MM.1S (cell line): ENCODE measurements at places on chromosomes 16 and 17.

DNA sequence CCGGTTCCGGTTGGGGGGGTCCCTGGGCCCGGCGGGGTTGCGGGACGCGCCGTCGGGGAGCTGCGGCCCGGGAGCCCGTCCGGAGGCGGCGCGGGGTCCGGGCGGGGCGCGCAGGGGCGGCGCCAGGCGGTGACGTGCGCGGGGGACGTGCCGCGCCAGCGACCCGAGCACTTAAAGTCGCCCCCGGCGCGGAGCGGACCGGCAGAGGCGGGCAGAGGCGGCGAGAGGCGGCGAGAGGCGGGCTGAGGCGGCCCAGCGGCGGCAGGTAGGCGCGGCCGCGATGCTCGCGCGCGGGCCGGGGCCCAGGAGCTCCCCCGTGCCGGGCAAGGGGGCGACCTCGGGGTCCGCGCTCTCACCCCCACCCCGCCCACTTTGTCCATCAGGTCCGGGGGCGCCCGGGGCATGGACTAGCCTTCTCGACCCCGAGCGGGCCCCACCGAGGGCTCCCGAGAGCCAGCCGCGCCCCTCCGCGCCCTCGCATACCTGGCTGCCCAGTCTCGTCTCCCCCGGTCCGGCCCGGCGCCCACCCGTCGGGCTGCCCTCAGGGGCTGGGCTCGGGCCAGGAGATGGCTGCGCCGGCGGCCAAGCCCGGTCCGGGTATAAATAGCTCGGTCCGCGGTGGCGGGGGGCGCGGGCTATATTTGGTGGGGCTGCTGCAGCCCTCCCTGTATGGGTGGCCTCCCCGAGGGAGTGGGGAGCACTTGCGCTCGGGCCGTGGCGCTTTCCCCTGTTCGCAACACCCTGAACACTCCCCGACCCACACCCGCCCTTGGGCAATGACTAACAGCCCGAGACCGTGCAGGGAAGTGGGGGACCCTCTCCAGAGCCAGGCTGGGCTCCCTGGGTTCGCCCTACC lies at the start of gene SLC16A3:
TSS of gene SLC16A3 (plus strand) at position 201 of the 856 bp plus-strand sequence. CDS start 6,967 bp downstream, outside the sequence.
- DNase-seq = peak; percentile 46

DNA sequence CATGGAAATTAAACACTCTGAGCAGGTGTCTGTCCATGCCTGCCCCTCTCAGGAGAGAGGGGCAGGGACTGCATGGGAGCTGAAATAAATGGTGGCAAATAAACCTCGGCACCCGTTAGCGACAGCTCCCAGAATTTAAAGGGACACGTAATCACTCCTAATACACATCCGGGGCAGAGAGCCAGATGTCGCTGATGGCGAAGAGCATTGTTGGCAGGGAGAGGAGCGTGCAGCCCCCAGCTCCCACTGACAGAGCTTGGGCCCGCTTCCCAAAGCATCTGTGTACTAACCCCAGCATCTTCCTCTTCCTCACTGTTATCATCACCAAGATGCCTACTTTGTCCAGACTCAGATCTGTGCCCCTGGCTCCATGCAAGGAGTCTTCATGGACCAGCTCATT lies 85.8 kb downstream of the IRX5 start:
- DNase-seq = no peak

DNA sequence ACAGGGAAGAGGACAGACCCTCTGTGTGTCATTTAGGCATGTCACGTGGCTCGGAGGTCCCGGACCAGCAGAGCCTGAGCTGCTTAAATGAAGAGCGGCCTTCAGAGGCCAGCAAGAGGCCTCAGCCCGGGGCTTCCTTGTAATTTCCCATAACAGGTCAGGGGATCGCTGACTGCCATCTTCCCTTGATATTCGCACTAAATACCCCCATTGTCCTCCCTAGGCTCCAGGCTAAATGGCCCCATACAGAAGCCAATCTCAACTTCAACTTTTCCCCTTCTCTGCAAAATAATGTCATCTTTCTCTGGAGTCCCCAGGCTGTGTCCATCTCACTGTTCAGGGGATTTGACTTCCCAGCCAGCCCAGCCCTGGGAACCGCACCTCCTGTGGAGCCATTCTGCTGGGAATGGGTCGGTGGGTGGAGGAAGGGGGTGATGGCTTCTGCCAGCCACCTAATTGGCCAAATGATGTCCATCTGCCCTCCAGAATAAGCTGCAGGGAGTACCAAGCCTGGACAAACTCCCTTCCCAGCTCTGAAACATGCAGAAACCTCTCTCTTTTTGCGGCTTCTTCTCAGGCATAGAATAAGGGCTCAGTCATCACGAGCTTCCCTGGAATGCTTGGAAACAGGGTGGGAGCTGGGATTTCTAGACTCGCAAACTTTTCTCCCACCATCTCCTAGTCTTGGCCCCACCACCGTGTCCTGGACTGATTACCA lies 129.9 kb downstream of the SDK2 start:
- DNase-seq = no peak

GRCh38 chr16:22322741-22323140 lies 25.5 kb downstream of the POLR3E start:
- DNase-seq = no peak

- no peak for DNase-seq
Observed at GRCh38 chr17:44282264-44282663, 14.3 kb upstream of the SLC4A1 start.

GRCh38 chr16:57507136-57508034 lies 21.1 kb upstream of the DOK4 start:
- no peak for DNase-seq

DNA sequence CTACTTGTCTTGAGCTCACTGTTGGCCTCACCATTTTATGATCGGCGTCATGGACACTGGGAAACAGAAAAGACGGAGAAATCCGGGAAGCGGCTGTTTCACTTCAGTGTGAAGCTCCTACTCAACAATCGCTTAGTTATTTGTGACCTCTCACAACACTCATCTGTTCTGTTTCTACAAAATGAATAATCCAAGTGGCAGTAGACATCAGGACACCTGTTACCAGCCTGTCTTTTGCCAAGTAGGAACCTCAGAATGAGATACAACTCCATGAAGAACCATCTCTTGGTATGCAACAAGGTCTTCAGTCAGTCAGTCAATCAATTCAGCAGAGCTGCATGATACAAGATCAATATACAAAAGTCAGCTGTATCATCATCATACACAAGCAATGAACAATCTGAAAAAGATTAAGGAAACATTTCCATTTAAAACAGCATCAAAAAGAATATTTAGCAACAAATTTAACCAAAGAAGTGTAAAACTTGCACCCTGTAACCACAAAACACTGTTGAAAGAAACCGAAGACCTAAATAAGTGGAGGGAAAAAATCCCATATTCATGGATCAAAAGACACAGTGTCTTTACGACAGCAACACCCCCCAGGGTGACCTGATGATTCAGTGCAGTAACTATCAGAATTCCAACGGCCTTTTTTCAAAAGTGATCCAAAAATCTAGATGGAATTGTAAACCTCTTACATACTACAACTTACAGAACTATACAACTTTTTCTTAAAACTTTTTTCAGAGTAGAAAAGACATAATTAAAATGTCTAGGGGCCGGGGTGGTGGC lies 63.4 kb downstream of the ANKRD11 start:
- no peak for DNase-seq

GRCh38 chr16:19118938-19119431 lies 5.2 kb downstream of the ITPRIPL2 start:
- no peak for DNase-seq

DNA sequence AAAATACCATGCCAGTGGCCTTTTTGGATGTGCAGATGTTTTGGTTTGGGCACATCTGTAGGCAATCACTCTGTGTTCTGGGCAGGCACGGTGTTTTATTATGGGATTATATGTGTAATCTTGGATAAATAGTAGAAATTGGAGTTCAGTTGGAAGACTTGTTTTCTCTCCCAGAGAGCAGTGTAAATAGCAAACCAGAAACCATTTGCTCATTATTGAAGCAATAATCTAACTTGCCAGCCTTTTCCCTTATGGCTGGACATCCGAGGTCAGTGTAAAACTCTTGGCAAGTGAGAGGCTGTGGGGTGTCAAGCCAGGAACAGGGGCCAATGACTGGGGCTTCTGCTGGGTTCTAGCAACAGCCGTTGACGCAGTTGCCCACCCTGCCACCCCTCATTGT lies 69.9 kb downstream of the IRX3 start:
- DNase-seq = no peak

GRCh38 chr17:74194682-74195081 lies 8.8 kb upstream of the RPL38 start:
- DNase-seq = no peak

DNA sequence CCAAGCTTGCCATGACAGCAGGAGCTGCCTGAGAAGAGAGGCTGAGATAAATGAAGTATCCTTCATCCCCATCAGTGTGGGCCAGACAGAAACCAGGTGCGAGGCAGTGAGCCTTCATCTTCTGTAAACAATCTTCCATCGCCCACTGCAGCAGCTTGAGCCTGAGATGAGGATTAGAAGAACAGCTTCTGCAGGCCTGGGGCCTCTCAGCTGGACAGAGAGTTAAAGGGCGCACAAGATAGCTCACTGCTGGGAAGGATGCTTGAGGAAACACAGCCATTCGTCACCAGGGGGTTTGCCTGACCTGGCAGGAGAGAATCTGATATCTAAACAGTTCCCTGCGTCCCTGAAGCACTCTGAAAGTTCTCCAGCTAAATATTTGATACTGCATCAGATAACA lies 27.1 kb downstream of the HOXB1 start:
- DNase-seq = no peak

GRCh38 chr17:19747829-19748806 lies at the start of gene ALDH3A1:
ALDH3A1 (minus strand) TSS chr17:19748298; CDS start chr17:19745129, 3,169 bp downstream.
- no peak for DNase-seq

- peak; percentile 88 for DNase-seq
Observed at GRCh38 chr16:83813823-83814658, 6.3 kb downstream of the HSBP1 start.

DNA sequence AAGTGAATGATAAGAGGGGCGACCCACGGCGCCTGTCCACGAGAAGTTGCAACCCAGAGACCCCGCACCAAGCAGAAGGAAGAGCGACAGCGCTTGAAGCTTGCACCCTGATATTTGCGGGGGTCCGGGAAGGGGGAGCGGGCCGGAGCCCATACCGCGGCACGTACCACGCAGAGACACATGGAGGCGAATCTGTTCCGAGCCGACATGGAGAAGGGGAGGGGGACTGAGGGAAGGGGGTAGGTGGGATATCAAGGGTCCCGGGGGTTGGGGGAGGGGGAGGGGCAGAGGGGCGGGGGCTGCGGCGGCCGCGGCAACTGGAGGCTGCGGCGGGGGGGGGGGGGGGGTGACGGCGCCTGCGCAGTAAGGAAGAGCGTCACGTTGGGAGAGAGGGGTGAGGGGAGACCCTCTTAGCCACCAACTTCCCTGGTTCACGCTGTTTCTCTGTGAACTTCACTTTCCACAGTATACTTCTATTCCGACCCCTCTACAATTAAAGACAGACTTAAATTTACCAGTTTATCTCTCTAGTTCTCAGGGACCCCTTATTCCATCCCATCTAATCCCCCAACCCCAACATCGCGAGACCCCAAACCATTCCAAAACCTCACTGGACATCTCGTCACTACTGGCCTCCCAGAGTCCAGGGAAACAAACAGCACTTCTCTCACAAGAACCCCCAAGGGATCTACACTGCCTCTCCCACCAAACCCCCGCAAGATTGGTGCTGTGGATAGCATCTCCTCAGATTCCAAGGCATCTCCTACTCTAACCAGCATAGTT lies 8.0 kb downstream of the DLG4 start:
- no peak for DNase-seq

DNA sequence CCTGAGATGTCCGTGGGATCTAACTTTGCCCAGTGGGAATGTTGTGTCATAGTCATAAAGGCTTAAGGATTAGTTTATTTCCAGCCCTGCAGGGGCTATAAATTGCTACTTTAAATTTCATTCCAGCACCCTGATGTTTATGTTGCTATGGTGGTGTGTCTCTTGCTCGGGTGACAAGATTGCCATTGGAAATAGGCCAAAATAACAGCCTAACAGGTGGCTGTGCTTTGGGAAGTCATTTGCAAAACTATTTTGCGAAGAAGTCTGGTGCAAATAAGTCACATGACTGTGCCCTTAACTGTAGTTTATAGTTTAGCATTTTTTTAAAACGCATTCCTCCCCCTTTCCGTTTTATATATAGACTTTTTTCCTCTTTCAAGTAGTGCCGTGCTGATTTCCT lies 23.1 kb downstream of the PITPNC1 start:
- no peak for DNase-seq

GRCh38 chr17:63042256-63042812 lies 76.3 kb downstream of the TANC2 start:
- no peak for DNase-seq

DNA sequence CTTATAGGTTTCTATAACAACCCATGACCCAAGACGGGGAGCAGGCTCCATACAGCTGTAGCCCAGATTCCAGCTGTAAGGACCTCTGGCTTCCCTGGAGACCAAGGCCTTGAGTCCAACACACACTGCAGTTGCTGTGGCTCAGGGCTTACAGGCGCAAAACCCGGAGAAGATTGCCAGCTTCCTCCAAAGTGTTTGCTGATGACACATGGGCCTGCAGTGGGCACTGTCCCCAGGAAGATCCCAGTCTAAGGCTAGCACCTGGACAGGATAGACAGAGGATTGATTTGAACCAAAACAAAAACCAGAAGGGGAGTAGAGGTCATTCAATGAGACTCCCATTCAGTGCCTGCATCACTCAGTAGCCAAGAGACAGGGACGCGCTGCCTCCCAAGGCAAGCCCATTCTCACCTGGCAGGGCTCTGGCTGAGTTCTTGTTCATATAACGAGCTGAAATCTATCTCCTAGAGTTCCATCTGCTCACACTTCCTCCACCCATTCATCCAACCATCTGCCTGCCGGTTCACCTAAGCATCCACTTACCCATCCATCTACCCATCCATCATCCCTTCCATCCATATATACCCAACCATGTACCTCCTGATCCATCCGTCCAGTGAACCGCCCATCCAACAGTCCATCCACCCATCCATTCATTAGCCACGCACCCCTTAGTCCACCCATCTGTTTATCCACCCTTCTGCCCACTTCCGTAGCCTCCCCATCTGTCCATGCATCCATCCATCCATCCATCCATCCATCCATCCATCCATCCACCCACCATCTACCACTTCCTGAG lies 10.2 kb downstream of the RAB11FIP4 start:
- no peak for DNase-seq

GRCh38 chr16:58435779-58436178 lies 43.5 kb downstream of the GINS3 start:
- no peak for DNase-seq

GRCh38 chr17:44159519-44160210 lies 10.8 kb upstream of the ASB16 start:
- no peak for DNase-seq

GRCh38 chr17:78693346-78694083 lies 88.6 kb downstream of the CYTH1 start:
- DNase-seq = no peak
